A549 treated with DMSO at 1 μM for 4 hours (cell line): ENCODE measurements at places on chromosomes 16 and 17. TPM values are rescaled to one million over a fixed set of nuclear protein-coding genes. Genes with fewer than 3 reads are reported as not detected.

Gene NTN1
- total RNA-seq: 0.32 to 0.50 TPM (median 0.41 TPM) in 5 replicates

Gene B4GALNT2
- 0.38 to 0.53 TPM (median 0.45 TPM) in 5 replicates for total RNA-seq

Gene CD300E
- total RNA-seq: not detected in 5 replicates

Gene PRAC2
- not detected in 5 replicates for total RNA-seq

Gene ACSM2A
- total RNA-seq: not detected in 5 replicates

Gene KRTAP4-6
- total RNA-seq: not detected in 5 replicates

Gene ROGDI
- total RNA-seq: 8.9 to 16.1 TPM (median 12.1 TPM) in 5 replicates

Gene MTHFSD
- 10.1 to 12.3 TPM (median 11.9 TPM) in 5 replicates for total RNA-seq

Gene HEATR9
- not detected in 5 replicates for total RNA-seq
